ENCODE measurements at places on chromosomes 3 and 15.
A peak's percentile ranks its signal among the peaks of the same experiment; 100 is the strongest.

DNA sequence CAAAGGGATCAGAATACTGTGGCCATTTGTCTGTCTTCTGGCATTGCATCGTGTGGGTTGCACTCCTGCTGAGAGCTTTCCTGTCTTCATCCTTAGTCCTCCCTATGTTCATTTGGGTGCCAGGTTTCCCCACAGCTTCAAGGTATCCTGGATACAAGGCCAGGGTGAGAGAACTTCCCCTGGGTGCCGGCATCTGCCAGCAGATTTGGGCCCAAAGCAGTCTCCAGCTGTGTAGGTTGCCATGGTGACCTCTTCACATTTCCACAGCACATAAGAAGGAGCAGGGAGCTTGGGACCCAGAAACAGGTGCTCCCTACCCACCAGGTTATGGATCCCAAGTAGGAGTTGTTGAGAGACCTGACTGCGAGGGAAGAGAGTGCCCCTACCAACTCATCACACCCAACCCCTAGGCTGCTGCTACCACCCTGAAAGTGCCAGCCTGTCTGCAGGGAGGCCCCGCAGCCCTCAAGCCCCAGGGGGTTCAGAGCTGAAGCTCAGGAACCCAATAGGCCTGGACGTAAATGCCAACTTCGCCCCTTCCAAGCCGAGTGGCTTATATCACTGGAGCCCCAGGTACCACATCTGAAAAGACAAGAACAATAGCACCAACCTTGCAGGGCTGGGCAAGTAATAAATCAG is 19.9 kb downstream of the TTC21A start:
- no peak for DNase-seq

- DNase-seq: no peak
Measured at GRCh38 chr3:183880121-183880520, 4.6 kb downstream of the PARL start.

- peak; percentile 9 for DNase-seq
Measured at GRCh38 chr3:28077572-28077971, 163.8 kb upstream of the CMC1 start.

- peak; percentile 91 for DNase-seq
Measured at GRCh38 chr3:188154014-188154808, at the start of gene LPP. Gene LPP, plus strand, starts transcription at chr3:188154157. Its CDS starts 251,964 bp downstream, at chr3:188406121.

DNA sequence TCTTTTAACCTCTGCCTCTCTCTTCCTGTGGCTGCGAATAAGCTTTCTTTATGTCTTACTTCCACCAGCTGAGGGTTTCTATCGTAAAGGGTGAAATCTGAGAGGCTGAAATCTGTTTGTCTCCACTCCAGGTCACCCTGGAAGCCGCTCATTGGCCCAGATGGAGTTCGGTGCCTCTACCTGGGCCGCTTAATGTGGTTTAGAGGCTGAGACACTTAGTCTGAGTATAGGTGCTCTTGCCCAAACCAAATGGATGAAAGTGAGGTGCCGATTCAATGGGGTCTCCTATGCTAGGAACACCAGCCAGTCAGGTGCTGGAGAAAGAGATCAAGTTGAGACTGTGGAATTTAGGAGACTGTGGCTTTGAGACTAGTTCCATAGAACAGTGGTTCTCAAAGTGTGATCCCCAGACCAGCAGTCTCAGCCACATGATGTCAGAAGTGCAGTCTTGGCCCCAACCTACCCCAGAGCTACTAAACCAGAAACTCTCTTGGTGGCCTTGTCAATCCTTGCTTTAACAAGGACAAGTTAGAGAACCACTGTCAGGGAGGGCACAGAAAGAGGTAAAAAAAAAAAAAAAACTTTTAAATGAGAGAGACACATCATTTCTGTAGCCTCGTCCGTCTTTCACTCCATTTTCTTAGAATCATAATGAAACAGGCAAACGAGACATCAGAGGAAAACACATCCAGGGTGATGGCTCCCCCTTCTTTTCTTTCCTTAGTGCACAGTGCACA is 54.9 kb upstream of the CCR2 start:
- DNase-seq: no peak

DNA sequence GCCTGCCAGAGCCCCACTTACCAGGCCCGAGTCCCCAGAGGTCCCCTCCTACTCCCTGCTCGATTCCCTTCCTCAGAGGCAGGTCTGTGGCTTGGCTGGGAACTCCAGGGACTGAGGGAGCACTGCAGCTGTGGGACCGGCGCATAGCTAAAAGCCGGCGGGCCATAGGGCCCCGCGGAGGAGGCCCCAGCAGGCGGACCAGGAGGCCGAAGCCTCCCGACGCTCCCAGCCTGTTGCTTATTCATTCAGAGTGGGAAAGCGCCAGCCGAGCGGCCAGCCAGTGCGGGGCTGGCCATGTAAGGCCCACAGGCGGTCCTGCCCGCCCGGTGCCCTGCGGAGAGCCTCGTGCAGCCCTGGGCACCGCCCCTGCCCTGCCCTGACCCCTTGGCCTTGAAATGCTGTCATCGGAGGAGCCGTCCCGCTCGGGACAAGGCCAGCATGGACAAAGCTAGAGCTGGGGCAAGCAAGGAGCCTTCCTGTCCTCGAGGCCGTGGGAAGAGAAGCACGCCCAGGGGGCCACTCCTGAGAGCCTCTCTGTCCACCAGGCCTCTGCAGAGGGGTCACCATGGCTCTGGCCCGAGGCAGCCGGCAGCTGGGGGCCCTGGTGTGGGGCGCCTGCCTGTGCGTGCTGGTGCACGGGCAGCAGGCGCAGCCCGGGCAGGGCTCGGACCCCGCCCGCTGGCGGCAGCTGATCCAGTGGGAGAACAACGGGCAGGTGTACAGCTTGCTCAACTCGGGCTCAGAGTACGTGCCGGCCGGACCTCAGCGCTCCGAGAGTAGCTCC is at the start of gene LOXL1:
Gene LOXL1, plus strand, starts transcription at position 244 of the 784 bp plus-strand sequence. Its CDS starts 322 bp downstream, at position 566.
- DNase-seq: peak; percentile 87

- no peak for DNase-seq
Measured at GRCh38 chr15:99969261-99969920, 236.2 kb upstream of the LYSMD4 start.

DNA sequence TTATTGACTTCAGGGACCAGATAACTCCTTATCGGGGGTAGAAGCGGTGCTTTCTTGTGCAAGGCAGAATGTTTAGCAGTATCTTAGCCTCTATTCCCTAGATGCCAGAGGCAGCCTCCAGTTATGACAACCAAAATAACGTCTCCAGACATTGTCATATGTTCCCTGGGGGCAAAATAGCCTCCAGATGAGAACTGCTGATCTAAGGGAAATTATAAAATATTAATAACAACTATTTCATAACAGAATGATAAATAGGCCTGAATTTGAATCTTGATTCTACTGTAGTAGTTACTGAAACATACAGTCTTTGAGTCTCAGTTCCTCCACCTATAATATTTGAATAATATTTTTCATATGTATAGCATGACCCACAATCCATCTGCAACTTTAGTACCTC is 1431.3 kb downstream of the ZPLD1 start:
- no peak for DNase-seq

- peak; percentile 86 for DNase-seq
Measured at GRCh38 chr3:20056725-20057611, 16.7 kb downstream of the KAT2B start.

All from M059J (cell line).